ENCODE measurements at places on chromosomes 16 and 17. TPM values are rescaled to one million over a fixed set of nuclear protein-coding genes. Genes with fewer than 3 reads are reported as not detected.

Gene TMC8
- 5.4 TPM for total RNA-seq

Gene NOL3
- 31.0 TPM for total RNA-seq

Gene P2RX1
- total RNA-seq = 2.7 TPM

Gene SALL1
- total RNA-seq = 1.7 TPM

Gene TPSG1
- 34.3 TPM for total RNA-seq

Data from colonic mucosa (tissue), 4 donors.